ENCODE measurements at places on chromosomes 12 and 14.

DNA sequence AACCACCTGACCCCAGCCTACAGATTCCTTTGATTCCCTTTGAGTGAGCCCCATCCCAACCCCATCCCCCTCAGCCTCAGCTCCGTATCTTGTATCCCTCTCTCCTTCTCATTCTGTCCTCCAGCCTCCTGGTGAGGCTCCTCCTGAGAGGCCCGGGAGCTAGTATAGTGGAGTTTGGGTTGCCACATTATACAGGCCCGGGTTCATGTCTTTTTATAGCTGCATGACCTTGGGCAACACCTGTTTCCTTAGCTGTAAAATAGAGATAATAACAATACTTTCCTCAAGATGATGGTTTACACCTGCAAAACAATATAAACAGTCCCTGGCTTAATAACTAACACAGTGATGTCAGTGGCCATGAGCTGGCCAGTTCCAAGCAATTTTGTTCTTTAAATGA lies 89.8 kb downstream of the STAB2 start:
- no peaks in the 10 kb centered on the region for H3K36me3 ChIP-seq
- DNase-seq, result no peak
- no peak overlapping the region for H3K27ac ChIP-seq
- H3K4me1 ChIP-seq, result no peaks in the 10 kb centered on the region

GRCh38 chr12:89181271-89181920 lies 170.9 kb downstream of the DUSP6 start:
- peaks cover 4% of the 10 kb centered on the region for H3K27me3 ChIP-seq
- H3K27ac ChIP-seq, result no peak overlapping the region
- DNase-seq, result no peak
- no peaks in the 10 kb centered on the region for H3K36me3 ChIP-seq

DNA sequence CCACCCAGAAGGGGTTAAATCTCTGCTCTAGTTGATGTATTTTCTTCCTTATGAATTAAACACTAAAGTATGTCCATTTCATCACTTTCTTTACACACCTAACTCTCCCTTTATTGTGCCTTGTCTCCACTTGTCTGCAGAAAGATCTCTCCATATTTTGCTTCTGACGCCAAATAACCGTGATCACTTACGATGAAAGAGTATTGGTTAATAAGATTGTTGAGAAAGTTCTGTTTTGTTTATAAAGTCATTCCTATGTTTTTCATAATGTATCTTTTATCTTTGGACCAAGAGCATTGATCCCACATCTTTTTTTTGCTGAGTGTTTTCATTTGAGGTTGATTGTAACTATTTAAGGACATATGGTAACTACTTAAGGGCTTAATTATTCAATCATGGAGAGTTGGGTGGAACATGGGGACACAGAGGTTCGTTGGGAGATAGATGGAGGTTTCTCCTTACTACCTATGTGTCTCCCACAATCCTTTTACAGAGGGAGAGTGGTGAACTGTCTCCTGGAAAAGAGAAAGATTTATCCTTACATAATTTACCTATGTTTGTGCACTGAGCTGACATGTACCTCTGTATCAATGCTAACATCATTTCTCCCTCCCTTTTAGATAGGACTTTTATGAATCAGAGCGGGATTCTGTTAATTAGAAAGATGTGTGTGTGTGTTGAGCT lies 120.7 kb upstream of the SLC38A2 start:
- H3K27me3 ChIP-seq, result no peaks in the 10 kb centered on the region
- peaks cover 4% of the 10 kb centered on the region for H3K4me1 ChIP-seq
- no peak for DNase-seq
- H3K4me3 ChIP-seq, result no peak overlapping the region

DNA sequence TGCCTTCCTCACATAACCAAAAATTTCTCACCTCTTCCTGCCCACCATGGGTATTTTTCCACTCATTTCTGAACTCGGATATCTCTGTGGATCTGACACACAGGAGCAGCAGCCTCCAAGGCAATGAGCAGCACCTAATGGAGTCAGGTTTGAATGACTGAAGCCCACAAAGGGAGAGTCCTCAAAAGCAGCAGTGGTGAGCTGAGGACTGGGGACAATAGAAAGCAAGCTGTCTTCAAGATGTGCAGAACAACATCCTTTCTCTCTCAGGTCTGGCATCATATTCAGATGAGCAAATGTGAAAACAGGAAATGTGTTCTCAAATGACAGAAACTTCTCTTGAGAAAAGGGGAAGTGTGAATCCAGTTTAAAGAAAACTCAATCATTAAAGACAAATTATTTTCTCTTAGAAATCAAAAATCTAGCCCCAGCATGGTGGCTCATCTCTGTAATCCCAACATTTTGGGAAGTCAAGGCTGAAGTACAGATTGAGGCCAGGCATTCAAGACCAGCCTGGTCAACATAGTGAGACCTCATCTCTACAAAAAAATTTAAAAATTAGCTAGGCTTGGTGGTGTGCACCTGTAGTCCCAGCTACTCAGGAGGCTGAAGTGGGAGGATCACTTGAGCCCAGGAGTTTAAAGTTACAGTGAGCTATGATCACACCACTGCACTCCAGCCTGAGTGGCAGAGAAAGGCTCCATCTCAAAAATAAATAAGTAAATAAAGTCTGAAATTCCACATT lies 54.2 kb downstream of the C12orf42 start:
- peak overlapping the region; percentile 100 for H3K27ac ChIP-seq
- peak; percentile 70 for DNase-seq
- H3K4me3 ChIP-seq, result peak overlapping the region; percentile 99
- H3K4me1 ChIP-seq, result peaks cover 13% of the 10 kb centered on the region
- H3K27me3 ChIP-seq, result no peaks in the 10 kb centered on the region
- peaks cover 5% of the 10 kb centered on the region for H3K36me3 ChIP-seq

- no peak for DNase-seq
- H3K36me3 ChIP-seq, result peaks cover 8% of the 10 kb centered on the region
- H3K4me1 ChIP-seq, result peaks cover 26% of the 10 kb centered on the region
- no peak overlapping the region for H3K27ac ChIP-seq
- H3K4me3 ChIP-seq, result no peak overlapping the region
- H3K27me3 ChIP-seq, result no peaks in the 10 kb centered on the region
Measured at GRCh38 chr12:56679883-56680575, 8.1 kb downstream of the PTGES3 start.

- no peaks in the 10 kb centered on the region for H3K36me3 ChIP-seq
- H3K4me1 ChIP-seq, result peaks cover 5% of the 10 kb centered on the region
- no peak for DNase-seq
Measured at GRCh38 chr12:87383680-87384079, 645.5 kb downstream of the C12orf50 start.

DNA sequence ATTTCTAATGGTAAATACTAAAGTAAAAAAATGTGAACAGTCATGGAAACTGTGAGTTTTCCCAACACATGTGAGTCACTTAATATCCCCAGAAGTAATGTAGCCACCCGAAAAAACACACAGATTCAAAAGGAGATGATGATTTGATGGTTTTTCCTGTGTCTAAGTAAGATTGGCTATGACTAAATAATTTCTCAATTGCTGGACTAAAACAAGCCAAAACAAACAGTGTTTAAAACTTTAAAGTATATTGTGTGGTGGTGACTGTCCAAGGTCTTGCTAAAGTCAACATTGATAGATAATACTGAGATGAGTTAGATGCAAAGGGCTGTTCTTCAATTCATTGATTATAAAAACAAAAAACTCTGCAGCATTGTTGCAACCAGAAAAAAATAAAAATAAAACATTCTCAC lies 89.6 kb upstream of the SOX5 start:
- H3K36me3 ChIP-seq, result no peaks in the 10 kb centered on the region
- DNase-seq, result no peak
- no peak overlapping the region for H3K27ac ChIP-seq
- no peaks in the 10 kb centered on the region for H3K27me3 ChIP-seq

DNA sequence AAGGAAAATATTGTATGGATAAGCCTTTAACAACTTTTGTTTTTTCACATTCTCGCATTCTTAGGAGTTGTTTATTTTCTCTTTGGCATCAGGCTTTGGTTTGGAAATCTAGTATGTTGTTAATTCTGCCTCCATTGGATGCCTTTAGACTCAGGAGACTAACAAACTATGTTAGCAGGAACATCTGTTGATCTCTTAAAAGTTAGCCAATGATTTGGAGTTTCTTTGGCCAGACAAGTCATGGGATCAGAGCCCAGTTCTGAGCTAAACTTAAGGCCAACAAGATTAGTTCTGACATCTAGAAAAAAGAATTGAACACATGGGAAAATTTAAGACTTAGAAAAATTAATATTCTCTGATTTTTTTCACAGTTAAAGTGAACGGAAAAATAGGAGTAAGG lies 35.3 kb upstream of the STRAP start:
- DNase-seq, result no peak
- H3K4me1 ChIP-seq, result no peaks in the 10 kb centered on the region
- no peak overlapping the region for H3K27ac ChIP-seq
- no peak overlapping the region for H3K4me3 ChIP-seq
- H3K36me3 ChIP-seq, result no peaks in the 10 kb centered on the region
- H3K27me3 ChIP-seq, result no peaks in the 10 kb centered on the region

DNA sequence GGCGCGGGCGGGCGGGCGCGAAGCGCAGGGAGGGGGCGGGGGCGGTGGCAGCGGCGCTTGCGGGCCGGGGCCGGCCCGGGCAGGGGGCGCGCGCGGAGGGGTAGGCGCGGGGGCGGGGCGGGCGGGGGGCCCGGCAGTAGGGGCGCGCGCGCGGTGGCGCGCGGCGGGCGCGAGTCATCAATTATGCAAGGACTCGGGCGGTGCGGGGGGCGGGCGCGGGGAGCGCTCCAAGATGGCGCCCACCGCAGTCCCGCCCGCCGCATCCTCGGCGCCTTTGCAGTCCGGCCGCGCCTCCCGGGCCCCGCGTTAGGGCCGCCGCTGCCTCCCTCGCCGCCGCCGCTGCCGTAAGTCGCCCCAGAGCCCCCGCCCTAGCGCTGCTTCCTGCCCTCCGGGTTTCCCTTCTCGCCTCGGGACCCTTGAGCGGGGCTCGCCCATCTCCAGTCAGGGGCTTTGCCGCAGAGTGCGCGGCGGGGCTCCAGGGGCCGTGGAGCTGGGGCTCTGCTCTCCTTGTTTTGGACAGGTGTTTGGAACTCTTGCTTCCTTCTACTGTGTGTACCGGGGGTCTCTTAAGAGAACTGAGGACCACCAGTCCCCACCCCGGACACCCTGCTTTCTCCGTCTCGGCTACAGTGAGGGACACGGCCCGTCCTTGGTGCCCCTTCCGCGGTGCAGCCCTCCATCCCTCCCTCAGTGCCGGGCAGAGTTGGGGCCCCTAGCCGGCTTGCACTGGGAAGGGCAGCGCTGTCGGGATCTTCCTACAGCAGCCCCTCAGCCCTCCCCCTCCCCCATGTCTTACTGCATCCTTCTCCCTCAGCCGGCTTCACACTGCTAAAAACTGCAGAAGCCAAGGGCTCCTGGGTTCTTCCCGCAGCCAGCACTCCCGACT lies at the start of gene SCN8A:
Gene SCN8A, plus strand, starts transcription at position 218 of the 886 bp plus-strand sequence. CDS start 71,585 bp downstream, outside the sequence.
- peak within 1 kb of the TSS; percentile 85 for H3K4me3 ChIP-seq
- no peaks in the 10 kb centered on the region for H3K36me3 ChIP-seq
- DNase-seq, result no peak
- H3K27ac ChIP-seq, result peak within 1 kb of the TSS; percentile 45
- peaks cover 32% of the 10 kb centered on the region for H3K27me3 ChIP-seq

- DNase-seq, result no peak
- H3K27ac ChIP-seq, result no peak overlapping the region
- no peak overlapping the region for H3K4me3 ChIP-seq
- H3K36me3 ChIP-seq, result no peaks in the 10 kb centered on the region
- H3K4me1 ChIP-seq, result peaks cover 2% of the 10 kb centered on the region
- H3K27me3 ChIP-seq, result peaks cover 9% of the 10 kb centered on the region
Measured at GRCh38 chr12:101527682-101528081, 52.5 kb downstream of the SPIC start.

DNA sequence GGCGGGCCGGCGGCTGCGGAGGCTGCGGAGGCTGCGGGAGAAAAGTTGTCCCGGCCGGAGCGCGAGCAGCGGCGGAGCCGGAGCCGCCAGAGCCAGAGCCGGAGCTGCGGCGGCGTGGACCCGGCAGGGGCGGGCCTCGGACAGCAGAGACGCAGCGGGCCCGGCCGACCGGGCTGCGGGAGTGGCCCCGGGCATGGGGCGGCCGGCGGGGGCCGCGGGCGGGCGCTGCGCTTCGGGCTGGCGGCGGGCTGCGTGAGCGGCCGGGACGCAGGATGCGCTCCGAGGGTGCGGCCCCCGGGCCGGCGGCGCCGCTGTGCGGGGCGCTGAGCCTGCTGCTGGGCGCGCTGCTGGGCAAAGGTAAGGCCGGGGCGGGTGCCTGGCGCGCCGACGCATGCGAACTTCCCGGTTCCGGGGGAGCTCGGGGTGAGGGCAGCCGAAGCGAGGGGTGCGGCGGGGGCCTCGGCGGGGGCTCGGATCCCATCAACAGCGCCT lies at the start of gene TMEM132C:
Gene TMEM132C, plus strand, starts transcription at position 40 of the 492 bp plus-strand sequence. Its CDS starts 233 bp downstream, at position 273.
- no peak within 1 kb of the TSS for H3K4me3 ChIP-seq
- H3K4me1 ChIP-seq, result no peaks in the 10 kb centered on the region
- peaks cover 11% of the 10 kb centered on the region for H3K27me3 ChIP-seq
- DNase-seq, result no peak
- H3K27ac ChIP-seq, result no peak within 1 kb of the TSS
- no peaks in the 10 kb centered on the region for H3K36me3 ChIP-seq

DNA sequence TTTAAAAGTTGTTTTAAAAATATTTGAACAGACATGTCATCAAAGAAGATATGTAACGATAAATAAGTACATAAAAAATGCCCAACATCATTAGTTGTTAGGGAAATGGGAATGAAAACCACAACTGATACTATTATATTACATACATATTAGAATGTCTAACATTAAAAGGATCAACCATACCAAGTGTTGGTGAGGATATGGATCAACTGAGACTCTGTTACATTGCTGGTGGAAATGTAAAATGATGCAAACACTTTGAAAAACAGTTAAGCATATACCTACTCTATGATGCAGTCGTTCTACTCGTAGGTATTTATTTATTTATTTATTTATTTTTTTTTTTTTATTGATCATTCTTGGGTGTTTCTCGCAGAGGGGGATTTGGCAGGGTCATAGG lies 149.7 kb downstream of the BRMS1L start:
- H3K36me3 ChIP-seq, result no peaks in the 10 kb centered on the region
- H3K27me3 ChIP-seq, result no peaks in the 10 kb centered on the region
- DNase-seq, result no peak
- H3K4me3 ChIP-seq, result no peak overlapping the region

GRCh38 chr14:94833633-94834032 lies 63.7 kb upstream of the GSC start:
- H3K4me3 ChIP-seq, result no peak overlapping the region
- H3K4me1 ChIP-seq, result no peaks in the 10 kb centered on the region
- no peak for DNase-seq
- H3K36me3 ChIP-seq, result no peaks in the 10 kb centered on the region
- H3K27ac ChIP-seq, result no peak overlapping the region

GRCh38 chr12:80593766-80594165 lies 113.7 kb upstream of the MYF6 start:
- H3K4me1 ChIP-seq, result no peaks in the 10 kb centered on the region
- no peaks in the 10 kb centered on the region for H3K36me3 ChIP-seq
- no peak for DNase-seq
- no peak overlapping the region for H3K4me3 ChIP-seq
- H3K27ac ChIP-seq, result no peak overlapping the region
